ENCODE measurements at places on chromosomes 16 and 17. TPM values are rescaled to one million over a fixed set of nuclear protein-coding genes. Genes with fewer than 3 reads are reported as not detected.
A peak's percentile ranks its signal among the peaks of the same experiment; 100 is the strongest.

- no peak for DNase-seq
- H3K36me3 ChIP-seq: no peaks in the 10 kb centered on the region
- no peak overlapping the region for H3K27ac ChIP-seq
- H3K27me3 ChIP-seq: peaks cover under 1% of the 10 kb centered on the region
- no peak overlapping the region for H3K4me3 ChIP-seq
These were observed 94.3 kb downstream of the CYLD start for GRCh38 chr16:50836121-50836621.

GRCh38 chr17:79305768-79306423, 231.3 kb downstream of the ENGASE start:
- peaks cover 11% of the 10 kb centered on the region for H3K4me1 ChIP-seq
- H3K4me3 ChIP-seq: no peak overlapping the region
- no peak for DNase-seq
- peaks cover 16% of the 10 kb centered on the region for H3K27me3 ChIP-seq
- H3K36me3 ChIP-seq: no peaks in the 10 kb centered on the region

DNA sequence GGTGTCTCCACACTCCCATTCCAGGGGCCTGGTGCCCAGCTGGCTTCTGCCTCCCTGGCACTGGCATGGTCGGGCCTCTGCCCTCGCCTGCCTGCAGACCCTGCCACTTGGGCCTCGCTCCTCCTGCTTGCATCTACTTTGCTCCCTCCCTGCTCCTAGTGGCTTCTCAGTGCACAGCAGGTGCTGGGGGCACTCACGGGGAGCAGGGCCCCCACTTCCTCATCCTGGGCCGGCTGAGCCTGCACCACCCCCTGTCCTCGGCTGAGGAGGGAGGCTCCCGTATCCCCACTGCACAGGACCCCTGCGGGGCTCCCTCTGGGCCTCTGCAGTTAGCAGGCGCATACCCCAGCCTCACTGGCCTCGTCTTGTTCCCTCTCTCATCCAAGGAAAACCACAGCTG, 35.2 kb downstream of the CIBAR2 start:
- H3K36me3 ChIP-seq: peaks cover 47% of the 10 kb centered on the region
- H3K27me3 ChIP-seq: no peaks in the 10 kb centered on the region
- H3K4me1 ChIP-seq: peaks cover 4% of the 10 kb centered on the region
- DNase-seq: no peak

DNA sequence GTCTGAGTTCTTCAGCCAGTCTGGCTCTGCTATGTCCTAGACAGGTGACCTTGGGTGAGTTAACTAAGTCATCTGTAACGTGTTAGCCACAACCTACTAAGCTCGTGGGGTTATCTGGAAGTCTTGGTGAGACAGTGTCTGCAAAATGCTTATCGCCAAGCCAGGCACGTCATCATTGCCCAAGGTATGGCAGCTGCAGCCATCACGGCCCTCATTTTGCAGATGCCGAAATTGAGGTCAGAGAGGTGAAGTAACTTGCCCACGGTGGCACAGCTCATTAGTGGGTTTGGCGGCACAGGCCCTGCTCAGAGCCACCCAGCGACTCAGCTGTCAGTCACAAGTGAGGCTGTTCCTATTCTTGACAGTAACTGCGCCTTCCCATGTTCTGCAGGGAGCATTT, 79.8 kb downstream of the CMIP start:
- H3K4me3 ChIP-seq: no peak overlapping the region
- peaks cover 28% of the 10 kb centered on the region for H3K4me1 ChIP-seq
- no peaks in the 10 kb centered on the region for H3K27me3 ChIP-seq
- H3K36me3 ChIP-seq: no peaks in the 10 kb centered on the region
- DNase-seq: peak; percentile 53

DNA sequence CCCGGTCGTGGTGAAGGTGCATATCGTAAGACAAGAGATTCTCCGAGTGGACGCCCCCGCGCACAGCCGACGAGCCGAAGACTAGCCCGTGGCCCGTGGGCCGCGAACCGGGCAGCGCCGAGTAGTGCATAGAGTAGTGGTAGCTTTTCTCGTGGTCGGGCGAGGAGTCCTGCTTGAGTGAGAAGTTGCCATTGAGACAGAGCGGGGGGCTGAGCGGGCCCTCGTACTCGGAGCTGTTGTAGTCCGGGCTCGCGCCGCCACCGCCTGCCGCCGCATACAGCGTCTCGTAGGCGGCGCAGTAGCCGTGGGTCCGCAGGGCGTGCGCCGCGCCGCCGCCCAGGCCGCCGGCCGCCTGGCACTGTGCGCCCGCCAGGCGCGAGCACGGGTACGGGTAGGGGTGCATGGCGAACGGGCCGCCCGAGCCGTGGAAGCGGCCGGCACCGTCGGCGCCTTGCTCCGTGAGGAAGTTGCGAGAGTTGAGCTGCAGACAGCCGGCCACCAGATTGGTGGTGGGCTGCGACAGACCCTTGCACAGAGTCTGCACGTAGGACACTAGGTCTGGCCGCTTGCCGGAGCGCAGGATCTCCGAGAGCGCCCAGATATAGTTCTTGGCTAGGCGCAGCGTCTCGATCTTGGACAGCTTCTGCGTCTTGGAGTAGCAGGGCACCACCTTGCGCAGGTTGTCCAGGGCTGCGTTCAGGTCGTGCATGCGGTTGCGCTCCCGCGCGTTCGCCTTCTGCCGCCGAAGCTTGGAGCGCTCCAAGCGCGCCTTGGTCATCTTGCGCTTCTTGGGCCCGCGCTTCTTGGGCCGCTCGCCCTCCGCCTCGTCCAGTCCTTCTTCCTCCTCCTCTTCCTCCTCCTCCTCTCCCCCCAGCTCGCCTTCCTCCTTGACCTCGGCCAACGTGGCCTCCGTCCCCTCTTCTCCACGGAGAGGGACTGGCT, 2.0 kb downstream of the NEUROD2 start:
- H3K4me1 ChIP-seq: peaks cover 21% of the 10 kb centered on the region
- peaks cover 87% of the 10 kb centered on the region for H3K27me3 ChIP-seq
- H3K4me3 ChIP-seq: no peak overlapping the region
- H3K27ac ChIP-seq: no peak overlapping the region
- H3K36me3 ChIP-seq: no peaks in the 10 kb centered on the region

DNA sequence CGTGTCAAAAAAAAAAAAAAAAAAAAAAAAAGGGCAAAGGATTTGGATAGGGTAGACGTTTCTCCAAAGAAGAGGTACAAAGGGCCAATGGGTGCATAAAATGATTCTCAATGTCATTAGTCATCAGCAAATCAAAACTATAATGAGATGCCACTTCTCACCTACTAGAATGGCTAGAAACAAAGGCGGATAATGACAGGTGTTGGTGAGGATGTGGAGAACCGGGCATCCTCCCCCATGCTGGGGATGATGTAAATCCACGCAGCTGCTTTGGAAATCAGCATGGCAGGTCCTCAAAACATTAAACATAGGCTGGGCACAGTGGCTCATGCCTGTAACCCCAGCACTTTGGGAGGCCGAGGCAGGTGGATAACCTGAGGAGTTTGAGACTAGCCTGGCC, 9.4 kb downstream of the ITGAX start:
- no peak for DNase-seq
- no peaks in the 10 kb centered on the region for H3K27me3 ChIP-seq
- no peaks in the 10 kb centered on the region for H3K4me1 ChIP-seq
- H3K27ac ChIP-seq: no peak overlapping the region

- no peaks in the 10 kb centered on the region for H3K27me3 ChIP-seq
- no peak overlapping the region for H3K4me3 ChIP-seq
- no peak overlapping the region for H3K27ac ChIP-seq
- no peaks in the 10 kb centered on the region for H3K4me1 ChIP-seq
- no peaks in the 10 kb centered on the region for H3K36me3 ChIP-seq
These were observed 206.6 kb downstream of the CDH8 start for GRCh38 chr16:61829631-61830030.

CDR2L gene
- 21.8 TPM for total RNA-seq

C17orf67 gene
- 3.8 TPM for total RNA-seq

CDIPT gene
- total RNA-seq: 83.2 TPM
